ENCODE measurements at places on chromosomes 7 and 10. TPM values are rescaled to one million over a fixed set of nuclear protein-coding genes. Genes with fewer than 3 reads are reported as not detected.

The RNF148 gene
- total RNA-seq, result 0.41 TPM

The BHLHA15 gene
- 8.6 TPM for total RNA-seq

The AKR1C4 gene
- not detected for total RNA-seq

GRCh38 chr10:19764111-19764510 is 52.1 kb upstream of the PLXDC2 start:
- DNase-seq, result no peak

DNA sequence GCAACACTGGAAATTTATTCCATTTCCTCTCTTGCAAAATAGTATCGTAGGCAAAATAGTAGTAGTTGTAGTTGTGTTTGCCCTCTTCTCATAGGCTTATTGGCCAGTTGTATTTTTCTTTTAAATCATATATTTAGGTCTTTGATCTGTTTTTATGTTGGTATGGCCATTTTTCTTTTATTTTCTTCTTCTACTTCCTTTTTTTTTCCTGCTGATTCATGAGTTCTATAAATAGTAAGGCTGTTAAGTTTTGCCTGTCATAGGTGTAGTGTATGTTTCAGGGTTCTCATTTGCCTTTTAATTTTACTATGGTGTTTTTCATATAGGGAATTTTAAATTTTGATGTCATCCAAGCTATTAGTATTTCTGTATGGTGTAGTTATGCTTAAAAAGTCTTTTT is 25.4 kb upstream of the MRC1 start:
- no peak for DNase-seq

GRCh38 chr7:46485481-46486065 is 564.5 kb upstream of the IGFBP3 start:
- no peak for DNase-seq

- DNase-seq, result no peak
These were observed 528.7 kb downstream of the CALN1 start for GRCh38 chr7:71883415-71883814.

DNA sequence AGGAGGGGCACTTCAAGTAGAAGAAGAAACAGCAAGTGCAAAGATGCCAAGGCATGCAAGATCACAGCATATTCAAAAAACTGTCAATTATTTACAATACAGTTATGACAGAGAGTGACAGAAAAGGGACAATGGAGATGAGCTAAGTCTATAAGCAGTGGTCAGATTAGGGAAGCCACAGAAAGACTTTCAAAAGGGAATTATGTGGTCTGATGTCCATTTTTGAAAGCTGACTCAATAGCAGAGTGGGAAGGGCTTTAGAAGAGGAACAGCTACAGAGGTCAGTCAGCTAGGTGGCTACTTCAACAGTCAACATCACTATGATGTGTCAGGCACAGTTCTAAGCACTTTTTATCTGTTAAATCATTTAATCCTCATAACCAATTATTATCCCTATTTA is 45.2 kb upstream of the SPOCK2 start:
- DNase-seq, result no peak

GRCh38 chr10:126075009-126075408 is 178.6 kb downstream of the FANK1 start:
- DNase-seq, result no peak

DNA sequence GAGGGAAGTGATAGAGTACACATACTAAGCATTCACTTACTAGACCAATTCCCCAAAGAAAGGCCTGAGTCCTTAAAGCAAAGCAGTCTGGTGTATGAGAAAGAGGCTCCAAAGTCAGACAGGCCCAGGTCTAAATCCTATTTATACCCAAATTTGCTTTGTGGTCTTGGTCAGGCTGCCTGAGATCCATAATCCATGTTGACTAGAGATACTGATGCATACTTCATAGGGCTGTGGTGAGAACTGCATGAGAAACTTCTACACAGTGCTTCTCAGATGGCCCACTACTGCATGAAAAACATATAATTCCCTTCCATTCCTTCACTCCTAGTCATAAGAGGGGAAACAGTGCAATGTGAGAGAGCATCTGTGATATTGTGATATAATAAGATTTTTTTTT is 81.6 kb upstream of the SP4 start:
- no peak for DNase-seq

- no peak for DNase-seq
These were observed 113.0 kb downstream of the CYP26A1 start for GRCh38 chr10:93186653-93187052.

GRCh38 chr7:148815612-148816011 is 68.5 kb downstream of the EZH2 start:
- DNase-seq, result no peak

GRCh38 chr7:75817116-75817515 is 3.5 kb upstream of the CCL24 start:
- DNase-seq, result no peak

- no peak for DNase-seq
These were observed 135.1 kb downstream of the NRBF2 start for GRCh38 chr10:63268149-63268797.

DNA sequence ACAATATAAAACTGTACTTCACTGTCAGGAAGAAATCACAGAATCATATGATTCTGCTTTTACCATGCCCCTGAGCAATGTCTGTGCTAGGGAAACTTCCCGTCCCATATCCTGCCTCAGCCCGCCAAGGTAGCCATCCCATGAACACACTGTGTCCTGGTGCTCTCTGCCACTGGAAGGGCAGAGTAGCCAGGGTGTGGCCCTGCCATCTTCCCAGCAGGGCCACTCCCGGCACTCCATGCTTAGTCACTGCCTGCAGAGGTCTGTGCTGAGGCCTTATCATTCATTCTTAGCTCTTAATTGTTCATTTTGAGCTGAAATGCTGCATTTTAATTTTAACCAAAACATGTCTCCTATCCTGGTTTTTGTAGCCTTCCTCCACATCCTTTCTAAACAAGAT is 31.8 kb downstream of the AP3M1 start:
- DNase-seq, result no peak

DNA sequence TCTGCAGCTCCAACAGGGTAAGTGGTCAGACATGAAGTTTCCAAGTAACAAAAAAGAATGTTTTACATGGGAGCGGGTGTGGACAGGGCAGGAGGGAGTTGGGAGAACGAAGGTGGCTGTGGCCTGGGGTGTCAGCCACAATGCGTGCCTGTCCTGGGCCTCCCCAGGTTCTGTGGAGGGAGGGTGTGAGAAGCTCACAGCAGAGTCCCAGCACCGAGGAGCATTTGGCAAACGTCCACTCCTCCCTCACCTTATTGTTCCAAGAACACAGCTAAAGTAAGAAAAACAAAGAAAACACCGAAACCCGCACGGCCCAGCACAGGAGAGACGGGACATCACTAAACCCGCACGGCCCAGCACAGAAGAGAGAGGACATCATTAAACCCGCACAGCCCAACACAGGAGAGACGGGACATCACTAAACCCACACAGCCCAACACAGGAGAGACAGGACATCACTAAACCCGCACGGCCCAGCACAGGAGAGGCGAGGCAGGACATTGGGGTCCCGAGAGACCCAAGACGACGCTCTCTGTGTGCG is 226.4 kb downstream of the MAD1L1 start:
- no peak for DNase-seq

DNA sequence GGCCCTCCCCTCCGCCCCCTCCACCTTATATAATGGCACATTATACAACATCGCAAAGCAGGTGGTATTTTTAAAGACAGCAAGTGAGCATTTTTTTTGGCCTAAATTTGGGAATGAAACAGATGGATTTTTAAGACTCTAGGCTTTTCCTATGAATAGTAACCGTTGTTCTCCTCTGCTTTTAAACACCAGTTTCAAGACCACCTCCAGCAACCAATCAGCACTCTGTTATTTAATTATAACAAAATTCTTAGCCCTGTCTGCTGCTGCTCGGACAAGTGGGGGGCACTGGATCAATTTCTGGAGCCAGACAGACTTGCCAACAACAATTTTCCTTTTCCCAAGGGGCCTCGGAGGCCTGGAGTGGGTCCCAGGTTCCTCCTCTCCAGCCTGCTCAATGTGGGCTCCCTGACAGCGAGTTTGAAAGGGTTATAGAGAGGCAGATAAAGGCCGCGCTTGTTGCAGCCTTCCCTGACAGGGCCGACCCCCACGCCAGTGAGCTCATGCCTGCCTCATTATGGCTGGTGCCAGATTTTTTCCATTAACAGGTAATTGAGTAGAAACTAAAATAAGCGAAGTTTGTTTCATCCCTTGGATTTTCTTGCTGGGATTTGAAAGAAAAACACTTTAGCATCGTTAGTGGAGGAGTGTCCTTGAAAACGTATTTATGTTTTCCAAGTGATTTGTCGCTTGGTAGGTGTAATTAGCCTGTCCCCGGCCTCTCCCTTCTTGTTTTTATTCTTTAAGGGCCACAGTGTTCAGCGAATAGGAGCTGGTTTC is 227.3 kb downstream of the TCF7L2 start:
- DNase-seq, result no peak

DNA sequence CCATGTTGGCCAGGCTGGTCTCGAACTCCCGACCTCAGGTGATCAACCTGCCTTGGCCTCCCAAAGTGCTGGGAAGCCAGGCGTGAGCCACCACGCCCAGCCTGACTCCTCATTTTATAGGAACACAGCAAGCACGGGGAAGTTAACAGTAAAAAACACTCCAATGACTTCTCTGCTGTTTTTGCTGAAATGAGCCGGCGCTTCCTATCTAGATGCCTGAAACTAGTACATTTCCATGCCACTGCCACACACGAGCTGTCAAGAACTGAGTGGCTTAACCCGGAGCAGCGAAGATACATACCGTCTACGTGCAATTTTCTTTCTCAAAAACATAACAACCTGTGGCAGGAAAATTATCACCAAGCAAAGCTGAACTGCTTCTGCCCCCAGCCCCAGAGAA is 16.8 kb downstream of the DAGLB start:
- no peak for DNase-seq

GRCh38 chr7:102077081-102077480 is 209.6 kb upstream of the SH2B2 start:
- no peak for DNase-seq

- DNase-seq, result no peak
These were observed 25.1 kb downstream of the CASP7 start for GRCh38 chr10:113704637-113705343.
